ENCODE measurements at places on chromosomes 16 and 17. TPM values are rescaled to one million over a fixed set of nuclear protein-coding genes. Genes with fewer than 3 reads are reported as not detected.

DNA sequence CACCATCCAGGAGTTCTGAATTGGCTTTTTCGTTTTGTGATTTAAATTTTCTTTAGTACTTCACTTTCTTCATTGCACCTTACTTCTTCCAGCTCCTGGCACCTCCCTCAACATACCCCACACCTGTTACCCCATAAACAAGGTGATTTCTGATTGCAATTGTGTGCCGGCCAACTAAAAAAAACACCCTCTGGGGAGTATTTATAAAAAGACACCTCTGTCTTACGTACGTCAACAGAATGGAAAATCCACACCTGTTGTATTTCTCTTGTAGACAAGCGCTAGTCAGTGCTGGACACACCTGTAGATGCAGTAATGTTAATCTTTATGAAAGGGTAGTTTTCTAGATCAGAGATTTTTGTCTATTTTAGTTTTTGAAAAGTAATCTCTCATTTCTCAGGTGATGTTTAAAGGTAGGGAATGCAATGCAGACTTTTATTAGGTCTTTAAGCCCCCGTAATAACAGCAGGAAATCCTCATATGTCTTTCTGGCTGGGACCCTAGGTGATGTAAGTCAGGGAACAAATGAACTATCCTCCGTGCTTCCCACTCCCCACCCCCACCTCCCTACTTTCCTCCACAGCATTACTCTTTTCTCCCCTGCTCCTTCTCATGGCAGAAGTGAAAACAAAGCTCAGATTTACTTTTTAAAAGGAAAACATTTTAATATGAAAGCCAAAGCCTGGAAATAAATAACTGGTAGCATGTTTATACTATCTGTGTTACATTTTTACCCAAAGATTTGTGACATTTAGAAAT is 4.2 kb downstream of the MSI2 start:
- DNase-seq = no peak

- no peak for DNase-seq
Measured at GRCh38 chr16:14456793-14457481, 173.1 kb downstream of the PARN start.

GRCh38 chr17:49486012-49486641 is 9.0 kb upstream of the NGFR start:
- DNase-seq = no peak

DNA sequence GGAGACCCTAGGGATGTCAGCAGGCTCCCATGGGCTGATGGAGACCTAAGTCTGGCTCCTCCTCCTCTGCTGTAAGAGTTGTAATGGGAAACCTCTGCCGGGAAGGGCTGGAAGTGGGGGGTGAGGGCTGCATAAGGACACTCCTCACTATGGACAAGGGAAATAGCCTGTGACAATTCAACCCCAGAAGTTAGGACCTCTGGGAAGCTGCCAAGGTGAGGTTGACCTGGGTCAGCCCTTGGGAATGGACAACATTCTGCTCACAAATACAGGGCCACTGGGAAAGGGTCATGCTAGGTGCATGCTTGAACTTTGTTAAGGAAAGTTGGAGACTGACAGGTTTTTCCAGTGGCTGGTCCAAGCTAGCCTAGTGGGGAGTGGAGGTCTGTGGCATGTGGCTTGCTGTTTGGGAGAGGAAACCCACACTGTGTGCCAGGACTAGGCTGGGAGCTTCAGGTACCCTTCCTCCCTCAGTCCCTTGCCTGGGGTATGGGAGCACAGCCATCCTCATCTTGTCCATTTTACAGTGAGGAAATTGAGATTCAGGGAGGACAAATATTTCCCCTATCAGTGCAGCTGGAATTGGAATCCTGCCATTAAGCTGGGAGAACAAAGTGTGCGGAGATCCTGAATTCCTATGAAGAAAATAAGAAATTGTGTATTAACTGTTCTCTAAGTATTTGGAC is 190.4 kb downstream of the SALL1 start:
- no peak for DNase-seq

- no peak for DNase-seq
Measured at GRCh38 chr17:40963838-40964237, 2.9 kb downstream of the KRT39 start.

DNA sequence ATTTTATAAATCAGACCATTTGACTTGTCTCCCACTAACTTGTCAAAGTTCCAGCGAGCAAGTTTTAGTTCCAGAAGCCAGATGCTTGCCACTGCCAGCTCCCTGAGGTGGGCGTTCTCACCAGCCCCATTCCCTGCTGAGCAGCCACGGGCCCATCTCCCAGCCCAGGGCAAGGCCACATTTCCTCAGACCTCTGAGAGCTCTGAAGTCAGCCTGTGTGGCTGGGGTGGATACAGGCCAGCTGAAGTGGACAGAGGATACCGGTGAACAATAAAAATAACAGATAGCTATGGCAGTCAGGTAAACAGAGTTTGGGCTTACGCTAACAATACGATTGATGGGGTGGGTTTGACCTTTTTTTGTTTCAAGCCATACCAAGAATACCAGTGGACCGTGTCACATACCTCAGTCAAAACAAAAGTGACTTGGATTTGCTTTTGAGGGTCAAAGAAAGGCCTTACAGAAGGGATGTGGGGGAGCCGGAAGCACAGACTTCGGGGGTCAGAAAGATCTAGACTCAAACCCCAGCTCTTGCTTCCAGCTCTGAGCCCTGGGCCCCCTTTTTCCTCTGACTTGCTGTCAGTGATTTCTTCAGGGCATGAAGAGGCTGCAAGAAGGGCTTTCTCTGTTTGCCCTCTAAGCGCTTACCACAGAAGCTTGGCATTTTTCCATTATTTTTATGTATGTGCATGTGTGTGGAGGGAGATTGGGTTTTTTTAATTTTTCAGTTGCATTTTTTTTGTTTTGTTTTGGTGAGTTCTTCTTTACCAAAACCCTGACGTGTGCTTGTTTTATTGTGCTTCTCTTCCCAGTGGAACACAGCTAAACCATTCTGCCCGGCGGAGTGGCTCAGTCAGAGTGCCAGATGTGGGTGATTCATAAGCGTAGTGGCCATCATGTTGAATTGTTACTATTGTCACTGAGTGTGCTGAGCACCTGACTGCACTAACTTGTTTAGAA is 109.9 kb downstream of the GNAO1 start:
- peak; percentile 90 for DNase-seq

DNA sequence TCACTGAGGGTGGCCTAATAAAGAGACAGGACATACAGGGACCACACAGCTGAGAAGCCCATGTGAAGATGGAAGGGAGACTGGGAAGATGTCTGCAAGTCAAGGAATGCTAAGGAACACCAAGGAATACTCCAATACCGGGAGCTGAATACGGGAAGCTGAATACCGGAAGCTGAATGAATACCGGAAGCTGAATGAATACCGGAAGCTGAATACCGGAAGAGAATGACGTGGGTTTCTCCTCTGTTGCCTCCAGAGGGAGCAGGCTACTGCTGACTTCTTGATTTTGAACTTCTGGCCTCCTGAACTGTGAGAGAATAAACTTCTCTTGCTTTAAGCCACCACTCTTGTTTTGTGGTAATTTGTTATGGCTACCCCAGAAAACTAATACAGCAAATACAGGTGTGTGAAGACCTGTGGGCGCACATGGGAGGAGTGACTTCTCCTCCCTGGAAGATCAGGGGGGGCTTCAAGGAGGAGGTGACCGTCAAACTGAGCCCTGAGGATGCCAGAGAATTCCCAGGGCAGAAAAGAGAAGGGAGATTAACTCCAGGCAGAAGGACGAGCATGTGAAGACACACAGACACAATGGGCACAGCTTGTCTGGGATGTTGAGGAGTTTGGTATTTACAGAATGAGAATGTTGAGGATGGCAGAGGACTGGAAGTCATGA is 259.9 kb downstream of the IRF8 start:
- no peak for DNase-seq

DNA sequence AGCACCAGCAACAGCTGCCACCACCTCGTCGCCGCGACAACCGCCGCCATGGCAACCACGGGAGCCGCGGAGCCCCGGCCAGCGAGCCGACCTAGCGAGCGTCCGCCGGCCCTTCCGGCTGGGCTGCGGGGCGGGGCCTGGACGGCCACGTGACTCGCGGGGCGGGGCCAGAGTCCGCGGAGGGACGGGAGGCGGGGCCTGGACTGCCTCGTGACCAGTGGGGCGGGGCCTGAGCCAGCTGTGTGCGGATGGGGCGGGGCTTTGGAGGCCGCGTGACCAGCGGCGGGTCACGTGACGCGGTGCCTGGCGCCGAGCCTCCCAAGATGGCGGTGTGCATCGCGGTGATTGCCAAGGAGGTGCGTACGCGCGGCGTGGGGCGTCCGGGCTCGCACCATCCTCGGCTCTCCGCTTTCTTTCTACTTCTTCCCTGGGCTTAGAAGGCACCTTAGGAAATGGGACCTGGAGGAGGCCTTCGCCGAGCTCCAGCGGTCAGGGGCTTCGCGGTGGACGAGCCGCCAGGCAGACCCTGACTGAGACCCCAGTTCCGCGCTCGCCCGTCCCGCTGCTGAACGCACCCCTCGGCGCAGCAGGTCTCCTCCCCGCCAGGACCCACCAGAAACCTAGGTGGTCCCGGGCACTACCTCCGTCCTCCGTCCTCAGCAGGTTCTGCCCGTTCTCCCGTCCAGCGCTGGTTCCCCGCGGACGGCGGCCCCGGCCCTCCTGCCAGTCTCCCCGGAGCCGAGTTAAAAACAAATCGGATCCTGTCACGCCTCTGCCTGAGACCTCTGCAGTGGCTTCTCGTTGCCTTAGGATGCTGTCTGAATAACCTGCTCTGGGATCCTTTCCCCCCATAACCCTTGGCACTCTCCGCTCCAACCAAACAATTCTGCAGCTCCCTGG is at the start of the genes GALNS and TRAPPC2L:
Gene GALNS (minus strand): TSS at position 120 of the 900 bp plus-strand sequence. CDS start 70 bp downstream, at position 50.
Gene TRAPPC2L (plus strand): TSS at position 300 of the 900 bp plus-strand sequence. CDS start 24 bp downstream, at position 324.
- DNase-seq = peak; percentile 100

DNA sequence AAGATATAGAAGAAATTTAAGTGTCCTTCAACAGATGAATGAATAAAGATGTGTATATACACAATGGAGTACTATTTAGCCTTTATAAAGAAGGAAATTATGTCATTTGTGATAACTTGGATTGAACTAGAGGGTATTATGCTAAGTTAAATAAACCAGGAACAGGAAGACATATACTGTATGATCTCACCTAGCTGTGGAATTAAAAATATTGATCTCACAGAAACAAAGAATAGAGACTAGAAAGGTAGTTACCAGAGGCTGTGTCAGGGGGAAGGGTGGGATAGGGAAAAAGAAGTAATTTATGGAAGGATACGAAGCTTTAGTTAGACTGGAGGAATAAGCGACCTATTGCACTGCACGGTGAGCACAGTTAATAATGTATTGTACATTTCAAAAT is 5.4 kb upstream of the ZNF267 start:
- DNase-seq = no peak

GRCh38 chr16:86427433-86427851 is 82.9 kb upstream of the FOXF1 start:
- no peak for DNase-seq

DNA sequence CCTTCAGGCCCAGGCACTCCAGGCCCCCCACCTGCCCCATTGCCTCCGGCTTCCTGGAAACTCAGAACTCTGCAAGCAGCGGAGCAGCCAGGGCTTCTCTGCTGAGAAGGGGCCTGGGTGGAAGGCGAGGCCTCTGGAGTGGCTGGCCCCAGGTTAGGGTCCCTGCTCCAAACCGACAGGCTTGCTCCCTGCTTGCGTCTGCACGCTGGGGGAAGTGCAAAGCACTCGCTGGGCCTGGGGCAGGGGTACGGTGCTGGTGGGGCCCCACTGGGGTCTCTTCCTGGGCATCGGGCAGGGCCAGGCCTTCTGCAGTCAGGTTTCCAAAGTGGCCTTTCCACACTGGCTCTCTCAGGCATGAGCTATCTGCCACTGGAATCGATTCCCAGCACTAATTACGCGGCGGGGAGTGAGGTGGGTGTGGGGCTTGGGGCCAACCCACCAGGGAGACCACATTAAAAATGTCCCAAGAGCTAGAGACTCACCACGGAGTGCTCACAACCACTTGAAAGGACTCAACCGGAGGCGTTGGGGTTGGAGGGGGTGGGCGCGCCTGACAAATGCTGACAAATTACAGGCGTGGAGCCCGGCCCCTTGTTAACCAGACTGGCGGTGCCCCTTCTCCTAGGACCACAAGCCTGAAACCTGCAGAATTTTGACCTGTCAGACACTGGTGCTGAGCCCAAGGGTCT is 17.9 kb downstream of the FAM83G start:
- DNase-seq = no peak

GRCh38 chr17:47072886-47073285 is 93.8 kb upstream of the RPRML start:
- no peak for DNase-seq

The SPEM1 gene
- total RNA-seq = not detected

The TUBG1 gene
- total RNA-seq = 19.2 TPM

The OR3A1 gene
- not detected for total RNA-seq

The SPN gene
- not detected for total RNA-seq

The FNDC8 gene
- total RNA-seq = not detected

The SEPTIN12 gene
- total RNA-seq = not detected

Data from osteoblast (primary cell).